ENCODE measurements at places on chromosomes 3 and 15.

DNA sequence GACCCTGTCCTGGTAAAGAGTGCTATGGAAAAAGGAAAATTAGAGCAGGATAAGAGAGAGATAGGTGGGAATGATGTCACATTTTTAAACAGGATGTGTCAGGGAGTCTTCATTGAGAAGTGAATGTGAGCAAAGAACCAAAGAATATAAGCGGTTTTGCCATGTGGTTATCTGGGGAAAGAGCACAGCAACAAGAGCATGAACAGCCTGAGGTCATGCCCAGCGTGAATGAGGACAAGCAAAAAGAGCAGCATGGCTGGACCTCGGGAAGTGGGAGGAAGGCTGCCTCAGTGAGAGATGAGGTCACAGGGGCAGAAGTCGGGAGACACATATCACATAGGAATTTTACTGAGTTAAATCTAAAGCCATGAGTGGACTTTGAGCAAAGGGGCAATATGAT lies 82.8 kb upstream of the HES1 start:
- DNase-seq = no peak

GRCh38 chr3:112136959-112137693 lies 4.1 kb upstream of the GCSAM start:
- DNase-seq = no peak

DNA sequence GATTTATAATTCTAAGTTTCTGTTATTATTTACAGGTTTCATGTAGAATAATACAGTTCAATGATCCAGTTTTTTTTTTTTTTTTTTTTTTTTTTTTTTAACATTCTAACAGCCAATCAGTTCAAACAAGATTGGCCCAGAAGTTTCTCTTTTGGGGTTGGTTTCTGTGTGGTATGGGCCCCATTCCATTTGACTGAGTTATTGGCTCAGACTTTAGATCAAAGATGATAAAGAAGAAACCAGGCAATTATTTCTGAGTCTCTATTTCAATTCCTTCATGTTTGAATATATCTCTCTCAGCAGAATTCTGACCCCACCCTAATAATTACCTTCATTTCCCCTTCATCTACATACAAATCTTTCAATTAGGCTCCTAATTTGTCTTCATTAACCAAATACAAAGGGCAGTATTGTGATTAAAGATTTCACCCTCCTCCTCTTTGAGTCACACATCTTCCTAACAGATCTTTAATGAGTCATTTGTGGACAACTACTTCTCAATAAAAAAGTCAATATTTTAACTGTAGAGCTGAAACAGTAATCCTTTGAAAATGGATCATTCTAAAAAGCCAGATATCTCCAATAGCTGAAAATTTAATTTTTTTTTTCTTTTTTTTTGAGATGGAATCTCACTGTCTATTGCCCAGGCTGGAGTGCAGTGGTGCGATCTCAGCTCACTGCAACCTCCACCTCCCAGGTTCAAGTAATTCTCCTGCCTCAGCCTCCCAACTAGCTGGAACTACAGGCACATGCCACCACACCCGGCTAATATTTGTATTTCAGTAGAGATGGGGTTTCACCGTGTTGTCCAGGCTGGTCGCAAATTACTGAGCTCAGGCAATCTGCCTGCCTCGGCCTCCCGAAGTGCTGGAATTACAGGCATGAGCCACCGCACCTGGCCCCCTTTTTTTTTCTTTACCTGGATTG lies 878.8 kb downstream of the NAALADL2 start:
- no peak for DNase-seq

- DNase-seq = no peak
These were observed 951.4 kb downstream of the PLOD2 start for GRCh38 chr3:145209561-145209960.

DNA sequence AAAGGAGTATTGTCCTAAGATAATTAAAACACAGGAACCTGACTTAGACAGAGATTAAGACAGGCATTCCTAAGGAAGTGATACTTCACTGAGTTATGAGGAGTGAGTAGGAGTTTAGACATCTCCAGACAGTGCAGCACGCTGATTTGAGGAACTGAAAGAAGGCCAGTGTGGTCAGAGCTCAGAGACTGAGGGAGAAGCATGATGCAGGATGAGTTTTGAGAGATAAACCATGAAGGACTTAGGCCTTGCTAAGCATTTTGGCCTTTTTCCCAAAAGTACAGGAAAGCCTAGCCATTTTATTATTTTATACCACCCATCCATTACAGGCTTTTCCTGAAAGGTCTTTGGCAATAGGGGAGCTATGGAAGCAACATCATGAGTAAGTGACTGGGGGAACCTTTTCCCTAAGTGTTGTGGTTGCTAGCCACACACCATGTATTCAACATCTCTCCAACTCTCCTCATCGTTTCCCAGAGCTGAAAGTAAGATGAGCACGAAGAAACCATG lies 375.6 kb upstream of the TPRG1 start:
- DNase-seq = no peak

GRCh38 chr15:60079210-60079609 lies 75.1 kb downstream of the FOXB1 start:
- no peak for DNase-seq

DNA sequence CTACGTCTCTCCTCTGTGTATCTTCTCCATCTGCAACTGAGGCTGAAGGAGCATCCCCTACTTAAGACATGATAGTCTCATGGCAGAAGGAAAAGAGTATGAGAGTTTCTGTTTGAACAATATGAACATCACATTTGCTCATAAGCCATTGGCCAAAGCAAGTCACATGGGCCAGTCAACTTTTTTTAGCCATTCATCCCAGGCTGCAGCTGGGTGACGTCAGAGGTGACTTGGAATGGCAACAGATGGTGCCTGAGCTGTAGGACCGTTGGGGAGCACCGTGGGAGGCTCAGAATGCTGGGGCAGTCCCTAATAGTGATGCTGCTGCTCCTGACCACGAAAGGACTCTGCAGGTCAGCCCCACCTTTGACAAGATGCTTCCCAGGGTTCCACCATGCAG lies 58.7 kb downstream of the CRTC3 start:
- DNase-seq = no peak

DNA sequence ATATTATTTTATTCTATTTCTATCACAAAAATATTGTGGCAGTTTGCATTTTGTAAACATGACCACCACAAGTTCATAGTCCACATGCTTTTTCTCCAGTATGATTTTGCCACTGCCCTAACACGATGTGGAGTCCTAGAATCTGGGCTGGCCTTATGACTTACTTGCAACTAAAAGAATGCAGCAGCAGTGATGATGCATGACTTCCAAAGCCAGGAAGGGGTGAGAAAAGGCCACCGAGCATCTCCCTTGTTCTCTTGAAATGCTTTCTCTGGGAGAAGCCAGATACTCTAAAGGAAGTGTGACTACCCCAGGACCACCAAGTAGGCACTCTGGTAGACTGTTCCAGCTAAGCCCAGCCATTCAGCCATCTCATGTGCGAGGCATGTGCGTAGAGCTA lies 191.6 kb upstream of the MRPL3 start:
- DNase-seq = no peak

GRCh38 chr15:40550341-40551037 lies 14.4 kb downstream of the CCDC32 start:
- no peak for DNase-seq

All from memory B cell (primary cell).